Spinal cord (tissue), 10 donors: ENCODE measurements at places on chromosomes 1 and 21. TPM values are rescaled to one million over a fixed set of nuclear protein-coding genes. Genes with fewer than 3 reads are reported as not detected.

Gene IL19
- not detected for total RNA-seq

Gene LEPR
- 121 TPM for total RNA-seq

Gene NHLH1
- 1.4 TPM for total RNA-seq

Gene CELA2B
- not detected for total RNA-seq

Gene CTSK
- 153 TPM for total RNA-seq

Gene MXRA8
- 40.6 TPM for total RNA-seq
